ENCODE measurements at places on chromosomes 1 and 21.

GRCh38 chr1:14514739-14515138 lies 83.7 kb upstream of the KAZN start:
- DNase-seq: no peak

- no peak for DNase-seq
Measured at GRCh38 chr1:208432346-208432745, 188.2 kb upstream of the PLXNA2 start.

- no peak for DNase-seq
Measured at GRCh38 chr1:94418664-94419655, 771 bp downstream of the ABCD3 start.

DNA sequence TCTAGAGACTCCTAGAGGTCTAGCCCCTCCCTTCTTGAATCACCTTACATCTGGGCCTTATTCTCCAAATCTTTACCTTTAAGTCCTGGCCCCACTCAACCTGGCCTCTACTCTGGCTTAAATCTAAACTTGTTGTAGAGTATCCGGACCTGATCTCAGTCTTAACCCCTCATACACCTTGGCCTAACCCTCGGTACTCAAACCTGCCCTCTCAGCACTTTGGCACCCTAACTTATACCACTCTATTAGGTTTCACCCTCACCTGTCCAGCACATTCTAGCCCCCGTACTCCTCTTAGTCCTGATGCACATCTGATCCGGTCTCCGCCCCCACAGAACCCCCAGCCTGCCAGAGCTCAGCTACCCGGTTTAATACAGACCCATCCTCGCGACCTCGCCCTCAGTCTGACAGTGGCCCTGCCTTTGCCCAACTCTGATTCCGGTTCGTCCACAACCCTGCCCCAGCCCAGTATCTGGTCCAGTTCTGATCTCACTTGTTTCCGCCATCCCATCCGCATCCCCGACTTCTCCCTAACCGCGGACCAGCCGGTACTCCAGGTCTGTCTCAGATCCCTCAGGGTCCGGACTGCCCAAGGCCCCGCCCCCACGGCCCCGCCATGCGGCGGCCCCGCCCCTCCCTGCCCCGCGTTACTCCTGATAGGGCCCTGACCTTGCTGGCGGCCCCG lies 1.5 kb downstream of the TRIM62 start:
- no peak for DNase-seq

All from DMS153 (cell line).